GM03348 (cell line): ENCODE measurements at places on chromosomes 7 and 10.
A peak's percentile ranks its signal among the peaks of the same experiment; 100 is the strongest.

- peak; percentile 47 for DNase-seq
Measured at GRCh38 chr10:557792-558328, 131.6 kb downstream of the DIP2C start.

DNA sequence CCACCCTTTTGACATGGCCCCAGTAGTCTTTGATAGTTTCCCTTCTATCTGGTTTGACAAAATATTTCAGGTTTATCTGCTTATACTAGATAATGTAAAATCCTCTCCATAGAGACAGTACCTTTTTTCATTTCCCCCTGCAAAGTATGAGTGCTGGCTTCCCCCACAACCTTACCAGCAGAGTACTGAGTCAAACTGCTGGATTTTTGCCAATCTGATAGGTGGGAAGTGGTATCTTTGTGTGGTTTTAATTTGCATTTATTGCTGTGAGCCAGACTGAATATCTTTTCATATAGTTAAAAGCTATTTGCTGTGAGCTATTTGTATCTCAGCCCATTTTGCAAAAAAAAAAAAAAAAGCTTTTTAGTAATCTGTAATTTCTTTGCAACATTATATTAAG lies 32.1 kb upstream of the HECTD2 start:
- DNase-seq: no peak

DNA sequence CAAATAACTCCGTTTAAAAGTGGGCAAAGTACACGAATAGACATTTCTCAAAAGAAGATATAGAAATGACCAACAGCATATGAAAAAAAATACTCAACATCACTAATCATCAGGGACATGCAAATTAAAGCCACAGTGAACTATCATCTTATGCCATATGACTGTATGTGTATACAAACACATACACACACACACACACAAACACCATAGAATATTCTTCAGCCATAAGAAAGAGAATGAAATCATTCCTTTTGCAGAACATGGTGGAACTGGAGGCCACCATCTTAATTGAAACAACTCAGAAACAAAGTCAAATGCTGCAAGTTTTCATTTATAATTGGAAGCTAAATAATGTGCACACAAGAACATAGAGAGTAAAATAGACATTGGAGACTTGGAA lies 1019.4 kb downstream of the KCNMA1 start:
- DNase-seq: no peak

DNA sequence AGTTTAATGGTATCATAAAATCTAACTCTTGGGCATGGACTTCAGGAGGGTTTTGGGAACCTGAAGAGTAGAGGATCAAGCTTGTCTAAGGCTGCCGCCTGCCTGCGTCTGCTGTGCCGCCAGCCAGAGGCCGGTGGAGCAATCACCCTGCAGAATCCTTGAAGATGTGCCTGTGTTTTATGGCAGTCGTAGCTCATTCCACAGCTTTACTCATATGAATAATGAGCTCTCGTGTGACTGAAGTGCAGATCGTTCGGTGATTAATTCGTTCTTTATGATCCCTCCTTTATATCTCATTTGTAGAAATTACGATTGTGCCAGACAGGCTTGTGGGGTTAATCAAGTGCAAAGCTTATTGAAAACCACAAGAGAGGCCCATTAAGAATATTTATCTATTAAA lies 100.8 kb downstream of the ACTR3B start:
- DNase-seq: no peak

DNA sequence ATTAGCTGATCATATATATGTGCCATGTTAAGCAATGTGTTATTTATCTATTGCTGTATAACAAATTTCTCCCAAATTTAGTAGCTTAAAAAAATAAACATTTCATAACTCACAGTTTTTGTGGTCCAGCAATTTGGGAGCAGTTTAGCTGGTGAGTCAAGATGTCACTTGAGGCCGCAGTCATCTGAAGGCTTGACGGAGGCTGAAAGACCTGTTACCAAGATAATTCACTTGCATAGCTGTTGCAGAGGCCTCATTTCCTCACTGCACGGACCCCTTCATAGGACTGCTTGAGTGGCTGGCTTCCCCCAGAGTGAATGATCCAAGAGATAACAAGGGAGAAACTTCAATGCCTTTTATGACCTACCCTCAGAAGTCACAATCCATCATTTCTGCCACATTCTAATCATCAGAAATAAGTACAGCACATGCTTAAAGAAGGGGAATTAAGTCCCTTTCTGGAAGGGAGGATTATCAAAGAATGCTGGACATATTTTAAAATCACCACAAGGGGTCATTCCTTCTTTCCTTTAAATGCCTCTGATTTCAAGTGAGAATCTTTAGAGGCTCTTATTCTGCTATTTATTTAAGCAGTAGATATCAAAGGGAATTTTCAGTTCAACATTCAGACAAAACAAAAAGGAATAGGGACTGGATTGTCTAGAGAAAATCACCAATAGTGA lies 10.5 kb upstream of the SRPK2 start:
- peak; percentile 60 for DNase-seq

- DNase-seq: peak; percentile 68
Measured at GRCh38 chr7:120554960-120555571, 282.1 kb downstream of the KCND2 start.

DNA sequence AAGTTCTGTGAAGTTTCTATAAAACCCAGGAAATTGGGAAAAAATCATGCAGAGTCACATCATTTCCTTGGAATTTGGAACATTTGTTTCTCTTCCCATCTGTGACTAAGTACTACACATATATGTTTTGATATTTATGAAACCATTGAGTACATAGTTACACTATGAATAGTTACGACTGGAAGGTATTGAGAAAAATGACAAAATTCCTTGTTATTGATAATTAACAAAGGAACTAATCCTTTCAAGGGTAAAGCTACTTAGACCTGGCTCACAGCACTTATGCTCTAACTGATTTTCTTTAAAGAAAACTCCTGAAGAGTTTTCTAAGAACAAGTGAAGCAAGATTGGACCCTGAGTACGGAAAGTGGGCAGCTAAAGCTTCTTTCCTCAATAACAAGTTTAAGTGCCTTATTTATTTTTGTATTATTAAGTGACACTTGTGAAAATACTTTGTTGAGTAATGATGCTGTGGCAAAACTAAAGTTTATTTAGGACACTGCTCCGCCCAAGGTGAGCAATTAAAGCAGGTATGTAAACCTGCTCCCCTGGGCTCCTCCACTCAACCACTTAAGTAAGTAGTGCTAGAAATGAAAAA lies 12.0 kb upstream of the GLCCI1 start:
- DNase-seq: peak; percentile 48
